ENCODE measurements at places on chromosomes 13 and 19.

DNA sequence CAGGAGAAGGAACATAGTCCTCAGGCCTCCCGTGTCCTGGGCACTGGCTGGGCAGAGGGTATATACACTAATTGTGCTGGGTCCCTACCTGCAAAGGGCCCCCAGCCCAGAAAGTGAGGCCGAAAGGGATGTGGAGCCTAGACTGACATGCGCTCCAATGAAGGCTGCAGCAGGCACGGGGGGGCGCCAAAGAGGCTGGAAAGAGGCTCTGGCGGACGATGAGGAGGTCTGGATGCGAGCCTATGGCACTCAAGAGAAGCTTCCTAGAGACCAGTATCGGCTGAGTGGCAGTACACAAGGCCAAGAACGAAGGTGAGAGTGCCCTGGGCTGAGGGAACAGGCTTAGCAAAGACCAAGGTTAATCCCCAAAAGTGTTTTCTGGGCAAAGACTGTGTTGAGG is 16.6 kb downstream of the VRK3 start:
- no peak for DNase-seq

DNA sequence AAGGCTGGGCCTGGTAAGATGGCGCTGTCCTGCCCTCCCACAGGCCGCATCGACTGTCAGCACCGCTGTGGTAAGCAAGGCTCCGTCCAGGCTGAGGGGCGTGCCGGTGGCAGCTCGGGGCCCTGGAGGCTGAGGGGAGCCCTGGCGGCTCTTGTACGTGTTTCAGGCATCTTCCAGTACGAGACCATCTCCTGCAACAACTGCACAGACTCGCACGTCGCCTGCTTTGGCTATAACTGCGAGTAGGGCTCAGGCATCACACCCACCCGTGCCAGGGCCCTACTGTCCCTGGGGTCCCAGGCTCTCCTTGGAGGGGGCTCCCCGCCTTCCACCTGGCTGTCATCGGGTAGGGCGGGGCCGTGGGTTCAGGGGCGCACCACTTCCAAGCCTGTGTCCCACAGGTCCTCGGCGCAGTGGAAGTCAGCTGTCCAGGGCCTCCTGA is 1.2 kb downstream of the IZUMO4 start:
- no peak for DNase-seq

- no peak for DNase-seq
Measured at GRCh38 chr19:54339646-54340358, 840 bp upstream of the LILRA4 start.

DNA sequence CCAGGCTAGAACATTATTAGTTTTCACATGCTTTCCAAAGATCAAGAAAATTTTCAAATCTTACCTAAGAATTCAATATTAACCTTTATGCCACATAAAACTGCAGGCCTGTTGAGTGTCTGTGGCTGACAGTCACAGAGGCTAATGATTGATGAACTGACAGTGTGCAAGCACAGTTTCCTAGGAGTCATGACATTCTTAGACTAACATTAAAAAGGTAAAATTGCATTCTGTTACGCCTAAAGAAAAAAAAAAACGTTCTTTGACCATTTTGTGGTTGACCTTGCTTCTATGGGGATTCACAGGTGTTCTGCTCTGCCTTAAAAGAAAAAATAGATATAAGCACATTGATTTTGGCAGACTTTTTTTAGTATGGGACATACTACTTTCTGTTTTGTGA is 1776.2 kb downstream of the PCDH9 start:
- no peak for DNase-seq

GRCh38 chr13:72121466-72121865 is 254.5 kb upstream of the DACH1 start:
- DNase-seq, result no peak

- DNase-seq, result no peak
Measured at GRCh38 chr19:1181606-1182005, 7.5 kb upstream of the SBNO2 start.

GRCh38 chr19:44677019-44677811 is 5.9 kb downstream of the CEACAM19 start:
- no peak for DNase-seq

DNA sequence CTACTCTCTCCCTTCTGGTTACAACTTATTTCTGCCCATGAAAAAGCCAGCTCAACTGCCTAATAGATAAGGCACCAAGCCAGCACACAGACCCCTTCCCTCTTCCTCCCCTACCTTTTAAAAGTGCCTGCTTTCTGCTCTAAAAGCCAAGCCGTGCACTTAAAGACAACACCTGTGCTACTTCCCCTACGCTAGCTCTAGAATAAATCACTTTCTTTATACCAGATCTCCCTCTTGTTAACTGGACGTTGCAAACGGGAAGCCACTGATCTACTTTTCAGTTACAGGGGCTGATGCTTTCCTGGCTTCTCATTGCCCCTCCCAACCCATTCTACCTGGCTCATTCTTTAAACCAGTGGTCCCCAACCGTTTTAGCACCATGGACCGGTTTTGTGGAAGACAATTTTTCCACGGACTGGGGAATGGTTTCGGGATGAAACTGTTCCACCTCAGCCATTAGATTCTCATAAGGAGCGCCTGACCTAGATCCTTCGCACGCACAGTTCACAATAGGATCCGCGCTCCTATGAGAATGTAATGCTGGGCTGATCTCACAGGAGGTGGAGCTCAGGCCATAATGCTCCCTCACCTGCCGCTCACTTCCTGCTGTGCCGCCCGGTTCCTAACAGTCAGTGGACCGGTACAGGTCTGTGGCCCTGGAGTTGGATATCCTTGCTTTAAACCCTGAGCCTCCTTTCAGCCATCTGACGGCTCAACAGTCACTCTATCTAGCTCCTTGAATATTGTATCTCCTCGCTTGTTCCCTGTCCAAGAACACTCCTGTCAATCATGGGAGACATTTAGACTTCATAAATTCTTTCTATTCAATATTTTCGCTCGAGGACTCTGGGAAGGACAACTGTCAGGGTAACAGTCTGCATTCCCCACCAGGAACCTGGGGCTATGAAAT is 841 bp upstream of the ZNF223 start:
- DNase-seq, result peak; percentile 40

DNA sequence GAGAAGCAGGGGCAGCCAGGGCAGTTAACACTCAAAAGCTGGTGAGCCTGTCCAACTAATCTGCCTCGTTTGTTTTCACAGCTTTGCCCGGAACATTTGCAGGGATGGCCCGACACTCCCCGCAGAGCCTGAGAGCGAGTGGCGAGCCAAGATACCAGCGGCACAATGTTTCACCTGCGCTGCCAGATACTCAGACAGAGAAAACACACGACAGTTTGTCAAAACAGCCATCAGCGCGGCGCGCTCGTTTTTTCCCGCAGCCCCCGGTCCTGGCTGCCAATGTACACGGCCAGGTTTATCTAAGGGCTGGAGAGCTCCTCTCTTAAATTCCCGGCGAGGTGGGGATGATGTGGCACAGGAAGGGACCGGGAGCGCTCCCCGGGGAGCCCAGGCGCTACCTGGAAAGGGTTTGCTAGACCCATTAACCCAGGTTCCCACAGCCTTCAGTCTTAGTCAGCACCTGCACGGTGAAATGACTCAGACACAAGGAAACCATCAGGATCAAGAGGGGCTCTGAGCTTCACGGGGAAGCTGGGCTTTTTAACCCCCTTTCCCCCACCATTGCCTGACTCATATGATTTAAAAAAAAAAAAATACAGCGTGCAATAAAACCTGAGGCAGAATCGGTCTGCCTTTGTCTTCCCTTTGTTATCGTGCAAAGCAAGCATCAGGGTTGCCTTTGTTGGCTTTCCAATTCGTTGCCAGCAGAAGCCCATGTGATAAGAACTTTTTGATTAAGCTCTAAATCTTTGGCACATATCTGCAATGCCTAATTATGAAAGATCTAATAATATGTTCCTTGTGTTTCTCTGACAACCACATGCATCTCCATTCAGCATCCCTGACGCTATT is 186.2 kb downstream of the EFNB2 start:
- DNase-seq, result peak; percentile 47

GRCh38 chr19:52936151-52936953 is 13.1 kb upstream of the ZNF888 start:
- DNase-seq, result no peak
